ENCODE measurements at places on chromosomes 7 and 10.

GRCh38 chr10:79331709-79332108 is 15.6 kb upstream of the PPIF start:
- peak; percentile 72 for DNase-seq

GRCh38 chr7:99000904-99001465 is 122.7 kb downstream of the TRRAP start:
- DNase-seq, result no peak

- DNase-seq, result no peak
Measured at GRCh38 chr7:151082141-151083070, 887 bp downstream of the TMUB1 start.

- no peak for DNase-seq
Measured at GRCh38 chr10:78248651-78249464, 215.2 kb downstream of the RPS24 start.

DNA sequence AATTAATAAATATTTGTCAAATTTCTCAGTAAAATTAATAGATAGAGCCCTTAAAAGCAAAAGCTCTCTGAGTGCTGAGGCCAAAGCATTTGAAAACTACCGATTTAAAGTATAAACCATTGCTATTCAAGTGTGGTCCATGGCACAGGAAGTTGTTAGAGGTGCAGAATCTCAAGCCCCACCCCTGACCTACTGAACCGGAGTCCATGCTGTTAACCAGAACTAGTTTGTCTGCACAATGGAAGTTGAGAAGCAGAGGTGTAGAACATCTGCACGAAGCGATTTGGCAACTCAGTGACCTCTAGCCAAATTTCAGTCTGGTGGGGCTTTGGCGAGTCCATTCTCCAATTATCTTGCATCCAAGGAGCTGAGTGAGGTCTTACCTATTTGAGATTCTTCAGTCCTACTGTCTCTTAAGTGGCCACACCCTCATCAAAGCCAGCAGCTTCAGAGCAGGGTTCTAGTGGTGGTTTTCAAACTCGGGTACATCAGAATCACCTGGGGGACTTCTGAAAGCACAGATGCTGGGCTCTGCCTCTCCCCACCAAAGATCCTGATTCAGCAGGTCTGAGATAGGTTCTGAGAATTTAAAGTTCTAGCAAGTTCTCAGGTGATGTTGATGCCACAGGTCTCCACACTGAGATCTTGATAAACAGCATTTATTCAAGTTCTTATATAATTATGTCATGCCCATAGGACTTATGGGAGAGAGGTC is 96.8 kb upstream of the SAMD8 start:
- DNase-seq, result no peak

- DNase-seq, result peak; percentile 27
Measured at GRCh38 chr7:1046722-1047679, 2.7 kb downstream of the GPR146 start.

- DNase-seq, result no peak
Measured at GRCh38 chr10:1047937-1048336, 982 bp downstream of the IDI1 start.

DNA sequence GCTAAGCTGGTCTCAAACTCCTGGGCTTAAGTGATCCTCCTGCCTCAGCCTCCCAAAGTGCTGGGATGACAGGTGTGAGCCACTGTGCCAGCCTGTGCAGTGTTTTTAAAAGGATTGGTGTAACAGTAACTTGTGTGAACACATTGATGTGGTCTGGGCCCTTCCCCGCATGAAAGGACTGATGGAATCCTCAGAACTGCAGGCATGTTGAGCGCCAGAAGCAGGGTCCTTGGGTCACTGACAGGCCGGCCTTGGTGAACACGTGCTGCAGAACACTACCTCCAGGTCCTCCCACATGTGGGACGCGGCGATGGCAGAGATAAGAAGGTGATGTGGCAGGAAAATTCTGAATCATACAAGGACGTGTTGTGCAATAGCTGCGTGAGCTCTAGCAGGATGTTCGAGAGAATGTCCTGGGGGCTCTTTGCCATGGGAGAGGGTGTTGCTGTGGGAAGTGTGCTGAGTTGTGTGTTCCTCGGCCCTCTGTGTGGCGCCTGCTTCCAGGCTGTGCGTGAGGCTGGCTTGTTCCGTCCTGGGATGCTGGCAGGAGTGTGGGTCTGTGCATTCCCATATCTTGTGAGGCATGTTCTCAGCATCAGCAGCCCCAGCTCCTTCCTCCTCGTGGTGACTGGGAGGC is 68.2 kb downstream of the DNAJB6 start:
- DNase-seq, result no peak

DNA sequence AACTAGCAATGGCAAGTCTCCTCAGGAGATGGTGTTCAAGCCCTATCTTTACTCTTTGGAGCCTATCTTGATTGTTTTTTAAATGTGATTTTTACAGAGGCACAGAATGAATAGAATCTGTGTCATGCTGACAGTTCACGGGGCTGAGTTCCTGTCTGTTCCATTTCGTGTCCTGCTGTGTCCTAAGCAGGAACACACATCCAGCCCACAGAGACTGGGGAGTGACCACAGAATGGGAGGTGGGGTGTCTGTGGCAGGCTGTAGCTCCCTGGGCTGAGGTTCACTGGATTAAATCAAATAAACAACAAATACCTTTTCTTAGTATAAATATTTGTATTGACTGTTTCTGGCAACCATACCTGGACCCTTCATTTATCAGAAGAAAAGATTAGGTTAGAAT is 73.4 kb upstream of the CARD11 start:
- no peak for DNase-seq

DNA sequence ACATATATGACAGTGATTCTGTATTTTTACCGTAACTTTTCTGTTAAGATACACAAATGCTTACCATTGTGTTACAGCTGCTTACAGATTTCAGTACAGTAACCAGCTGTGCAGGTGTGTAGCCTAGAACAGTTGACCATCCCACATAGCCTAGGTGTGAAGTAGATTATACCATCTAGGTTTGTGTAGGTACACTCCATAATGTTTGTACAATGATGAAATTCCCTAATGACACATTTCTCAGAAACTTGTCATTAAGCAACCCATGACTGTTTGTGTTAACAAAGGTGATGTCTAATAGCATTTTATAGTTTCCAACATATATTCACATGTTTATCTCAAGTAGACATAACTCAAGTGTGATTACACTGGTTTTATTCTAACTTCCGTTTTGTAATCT is 218.5 kb downstream of the PLXDC2 start:
- DNase-seq, result no peak

- DNase-seq, result no peak
Measured at GRCh38 chr7:80632139-80632538, 6.3 kb upstream of the CD36 start.

GRCh38 chr7:66176914-66177313 is 28.2 kb upstream of the TPST1 start:
- DNase-seq, result no peak

- no peak for DNase-seq
Measured at GRCh38 chr10:124071141-124071540, 22.3 kb downstream of the CHST15 start.

GRCh38 chr7:45196374-45196773 is 38.8 kb downstream of the RAMP3 start:
- DNase-seq, result peak; percentile 20

DNA sequence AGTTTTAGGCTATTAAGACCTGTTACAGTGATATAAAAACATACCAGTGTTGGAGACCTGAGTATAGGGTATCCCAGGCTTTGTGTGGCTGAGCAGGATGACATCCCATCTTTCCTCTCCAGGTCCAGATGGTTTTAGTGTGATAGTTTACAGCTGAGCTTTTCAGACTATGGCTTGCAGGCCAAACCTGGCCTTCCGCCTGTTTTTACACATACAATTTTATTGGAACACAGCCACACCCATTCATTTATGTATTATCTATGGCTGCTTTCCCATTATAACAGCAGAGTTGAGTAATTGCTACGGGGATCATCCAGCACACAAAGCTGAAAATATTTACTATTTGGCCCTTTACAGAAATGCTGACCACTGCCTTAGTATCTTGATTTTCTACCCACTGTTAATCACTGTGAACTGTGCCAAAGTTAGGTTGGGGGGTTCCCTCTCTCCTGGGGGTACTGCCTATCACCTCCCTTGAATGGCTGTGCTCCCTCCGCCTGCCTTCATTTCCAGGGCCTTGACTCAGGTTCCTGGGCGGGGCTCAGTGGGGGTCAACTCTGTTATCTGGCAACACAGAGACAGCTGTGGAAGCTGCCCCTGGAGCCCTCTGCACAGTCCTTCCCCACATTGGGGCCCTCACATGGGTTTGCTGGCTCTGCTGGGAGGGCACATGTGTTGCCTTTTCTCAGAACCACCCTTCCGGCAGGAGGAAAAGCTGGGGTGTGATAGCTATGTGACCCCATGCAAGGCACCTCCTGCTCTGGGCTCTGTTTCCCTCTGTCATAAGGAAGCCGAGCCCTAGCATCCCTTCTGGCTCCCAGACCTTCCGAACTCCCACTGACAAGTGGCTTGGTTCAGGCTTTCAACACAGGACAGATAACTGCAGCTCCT is 40.3 kb upstream of the SH2D4B start:
- no peak for DNase-seq

DNA sequence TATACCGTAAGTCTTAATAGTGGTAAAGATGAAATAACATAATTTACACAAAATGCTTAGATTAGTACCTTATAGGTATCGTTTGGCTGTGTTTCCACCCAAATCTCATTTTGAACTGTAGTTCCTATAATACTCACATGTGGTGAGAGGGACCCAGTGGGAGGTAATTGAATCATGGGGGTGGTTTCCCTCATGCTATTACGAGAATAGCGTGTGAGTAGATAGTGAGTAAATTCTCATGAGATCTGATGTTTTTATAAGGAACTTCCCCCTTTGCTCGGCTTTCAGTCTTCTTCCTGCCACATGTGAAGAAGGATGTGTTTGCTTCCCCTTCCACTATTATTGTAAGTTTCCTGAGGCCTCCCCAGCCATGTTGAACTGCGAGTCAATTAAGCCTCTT is 426.3 kb upstream of the POT1 start:
- no peak for DNase-seq

- no peak for DNase-seq
Measured at GRCh38 chr7:140222814-140223213, 46.0 kb upstream of the KDM7A start.

DNA sequence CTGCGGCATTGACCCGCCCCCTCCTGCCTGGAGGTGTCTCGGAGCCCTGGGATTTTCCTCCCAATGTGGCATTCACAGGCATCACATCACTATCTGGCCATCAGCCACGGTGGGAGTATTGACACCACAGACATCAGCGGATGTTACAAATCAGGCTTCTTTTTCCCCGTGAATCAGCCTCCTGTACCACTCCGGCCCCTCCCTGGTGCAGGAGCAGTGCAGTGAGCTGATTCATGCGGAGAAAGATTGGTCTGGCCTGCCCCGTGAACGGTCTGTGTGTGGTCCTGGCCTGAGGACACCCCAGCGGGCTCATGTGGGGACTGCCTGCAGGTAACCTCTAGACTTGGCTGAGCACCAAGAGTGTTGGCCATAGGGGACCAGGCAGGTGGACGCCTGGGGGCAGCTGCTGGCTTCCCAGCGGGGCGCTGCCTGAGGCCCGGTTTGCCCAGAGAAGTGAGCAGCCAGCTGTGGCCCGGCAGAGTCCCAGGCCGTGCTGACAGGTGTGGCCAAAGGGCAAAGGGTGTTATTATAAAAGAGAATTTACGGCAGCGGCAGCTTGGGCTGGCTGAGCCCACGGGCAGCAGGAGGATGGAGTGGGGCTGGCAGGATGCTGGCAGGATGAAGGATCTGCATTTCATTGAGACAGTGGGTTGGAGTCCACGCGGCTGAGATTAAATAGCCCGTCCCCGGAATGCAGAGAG is 32.1 kb upstream of the GNA12 start:
- DNase-seq, result no peak

GRCh38 chr7:44757311-44757710 is 8.7 kb downstream of the ZMIZ2 start:
- DNase-seq, result no peak

- DNase-seq, result no peak
Measured at GRCh38 chr7:101494602-101495329, 132.1 kb downstream of the COL26A1 start.

DNA sequence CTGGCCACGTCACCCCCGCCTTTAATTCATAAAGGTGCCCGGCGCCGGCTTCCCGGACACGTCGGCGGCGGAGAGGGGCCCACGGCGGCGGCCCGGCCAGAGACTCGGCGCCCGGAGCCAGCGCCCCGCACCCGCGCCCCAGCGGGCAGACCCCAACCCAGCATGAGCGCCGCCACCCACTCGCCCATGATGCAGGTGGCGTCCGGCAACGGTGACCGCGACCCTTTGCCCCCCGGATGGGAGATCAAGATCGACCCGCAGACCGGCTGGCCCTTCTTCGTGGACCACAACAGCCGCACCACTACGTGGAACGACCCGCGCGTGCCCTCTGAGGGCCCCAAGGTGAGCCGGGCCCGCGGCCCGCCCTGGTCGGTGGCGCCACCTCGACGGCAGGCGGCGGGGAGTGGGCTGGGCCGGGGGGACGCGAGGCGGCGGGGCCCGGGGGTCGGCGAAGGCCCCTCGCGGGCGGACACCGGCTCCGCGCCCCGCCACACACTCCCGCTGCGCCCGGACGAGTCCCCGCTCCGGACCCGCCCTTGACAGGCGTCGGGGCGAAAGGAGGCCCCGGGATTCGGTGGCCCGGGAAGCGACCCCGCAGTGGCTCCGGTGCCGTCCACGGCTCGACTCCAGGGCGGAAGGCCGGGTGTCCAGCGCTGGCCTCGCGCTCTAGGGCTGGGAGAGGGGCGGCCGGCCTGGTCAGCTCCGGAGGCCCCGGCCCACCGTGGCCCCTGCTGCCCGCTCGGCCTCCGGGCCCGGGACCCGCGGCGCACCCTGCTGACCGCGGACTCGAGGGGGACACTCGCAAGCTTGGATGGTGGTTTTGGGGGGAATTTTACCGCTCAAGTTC is 557 bp downstream of the BAG3 start:
- no peak for DNase-seq

DNA sequence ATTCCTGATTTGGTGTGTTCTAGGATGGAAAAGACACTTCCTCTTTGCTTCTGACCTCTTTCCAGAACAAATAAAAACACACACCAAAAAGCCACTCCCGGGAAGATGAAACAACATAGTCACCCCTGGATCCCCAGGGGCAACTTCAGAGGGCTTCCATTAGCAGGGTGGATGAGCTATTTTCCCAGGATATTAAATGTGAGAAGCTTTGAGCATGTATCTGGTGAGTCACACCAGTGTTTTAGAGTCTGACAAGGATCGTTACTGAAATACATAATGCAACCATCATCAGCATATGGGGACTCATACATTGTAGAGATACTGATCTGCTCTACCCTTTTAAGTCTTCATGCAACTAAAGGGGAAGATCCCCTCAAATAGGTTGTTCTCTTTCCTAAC is 115.5 kb upstream of the ZNF438 start:
- no peak for DNase-seq

GRCh38 chr7:7177044-7177517 is 5.3 kb upstream of the C1GALT1 start:
- DNase-seq, result no peak

GRCh38 chr10:70985824-70986622 is 97.7 kb upstream of the PCBD1 start:
- DNase-seq, result no peak

GRCh38 chr10:20977300-20977699 is 80.2 kb upstream of the NEBL start:
- DNase-seq, result no peak

GRCh38 chr7:16007911-16008310 is 321.4 kb upstream of the MEOX2 start:
- DNase-seq, result no peak

- DNase-seq, result no peak
Measured at GRCh38 chr10:128027822-128028507, 98.3 kb downstream of the MKI67 start.

GRCh38 chr7:156889089-156889488 is 3.9 kb downstream of the LMBR1 start:
- no peak for DNase-seq

GRCh38 chr10:6382081-6382480 is 179.3 kb downstream of the PFKFB3 start:
- DNase-seq, result no peak

Data from activated T-helper 1 cell treated with anti-CD3 and anti-CD28 coated beads, Interleukin-2, amount 50 U/mL, for 16 hours (primary cell).